ENCODE measurements at places on chromosomes 11 and 22. TPM values are rescaled to one million over a fixed set of nuclear protein-coding genes. Genes with fewer than 3 reads are reported as not detected.

DNA sequence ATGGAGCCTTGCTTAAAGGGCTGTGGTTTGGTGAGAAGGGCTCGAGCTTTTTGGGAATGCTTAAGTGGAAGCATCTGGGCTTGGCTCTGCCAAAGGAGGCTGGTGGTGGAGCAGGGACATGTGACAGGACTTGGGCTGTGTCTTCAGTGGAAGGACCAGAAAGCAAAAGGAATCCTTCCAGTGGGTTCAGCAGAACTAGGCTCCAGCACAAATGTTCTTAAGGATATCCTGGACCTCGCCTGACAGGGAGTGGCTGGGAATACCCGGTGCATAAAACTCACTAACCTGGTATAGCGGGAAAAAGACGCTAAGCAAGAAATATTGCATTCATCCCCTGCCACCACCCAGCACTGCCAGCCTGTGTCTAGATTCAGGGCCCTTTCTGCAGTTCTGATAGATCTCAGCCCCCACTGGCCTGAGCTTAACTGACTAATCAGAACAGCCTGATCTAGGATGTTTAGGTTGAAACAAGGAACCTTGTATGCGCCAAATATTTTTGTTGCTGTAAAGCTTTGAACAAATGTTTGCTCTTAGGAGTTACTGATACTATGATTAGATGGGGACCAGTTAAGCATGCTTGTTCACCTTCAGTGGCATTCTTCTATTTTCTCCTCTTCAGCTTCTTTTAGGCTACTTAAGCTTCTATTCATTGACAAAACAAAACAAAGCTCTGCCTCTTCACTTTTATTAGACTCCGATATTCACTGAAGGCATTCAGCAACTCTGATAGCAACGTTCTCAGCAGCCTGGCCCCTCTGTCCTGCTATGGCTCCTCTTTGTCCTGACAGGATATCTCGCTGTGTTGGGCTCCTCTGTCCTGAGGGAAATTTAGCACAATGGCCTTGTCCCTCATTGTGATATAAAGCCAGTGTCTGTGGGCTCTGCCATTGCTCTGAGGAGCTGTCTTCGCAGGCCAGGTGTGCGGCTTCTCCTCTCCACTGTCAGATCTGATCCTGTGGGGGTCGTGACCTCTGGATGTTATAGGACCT, 25.0 kb downstream of the PPFIBP2 start:
- H3K36me3 ChIP-seq, result no peaks in the 10 kb centered on the region

- no peak for DNase-seq
- no peaks in the 10 kb centered on the region for H3K27me3 ChIP-seq
- H3K36me3 ChIP-seq, result no peaks in the 10 kb centered on the region
- H3K27ac ChIP-seq, result no peak overlapping the region
- no peaks in the 10 kb centered on the region for H3K4me1 ChIP-seq
Measured at GRCh38 chr11:23590596-23591308, 730.5 kb upstream of the CCDC179 start.

Gene F2
- not detected for total RNA-seq

DNA sequence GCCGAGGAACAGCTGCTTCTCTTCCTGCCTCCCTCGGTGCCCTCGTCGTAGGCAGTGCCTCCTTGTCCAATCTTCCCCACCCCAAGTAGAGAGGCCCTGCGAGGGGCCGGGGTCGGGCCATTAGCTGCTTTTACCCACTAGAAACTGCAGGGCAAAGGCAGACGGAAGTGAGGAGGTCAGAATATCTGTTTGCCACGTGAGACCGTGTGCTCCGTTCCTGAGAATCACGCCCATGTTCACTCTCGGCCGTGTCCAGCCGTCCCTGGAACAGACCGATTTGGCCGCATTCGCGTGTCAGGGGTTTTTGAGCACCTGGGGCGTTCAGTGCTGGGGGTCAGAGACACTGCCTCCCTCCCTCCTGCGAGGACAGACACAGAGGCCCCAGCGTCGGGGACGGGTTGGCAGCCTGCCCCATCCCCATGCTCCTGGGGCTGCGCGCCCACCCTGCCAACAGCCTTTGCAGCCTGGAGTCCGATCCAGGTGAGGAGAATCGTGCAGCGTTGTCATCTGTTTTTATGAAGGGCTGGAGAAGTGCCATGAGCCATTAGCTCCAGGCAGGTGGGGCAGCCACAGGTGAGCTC, 982.2 kb downstream of the BRD1 start:
- peaks cover 44% of the 10 kb centered on the region for H3K27me3 ChIP-seq
- no peaks in the 10 kb centered on the region for H3K4me1 ChIP-seq
- no peak overlapping the region for H3K27ac ChIP-seq
- H3K4me3 ChIP-seq, result no peak overlapping the region

Gene GRAMD4
- total RNA-seq, result 23.9 TPM

GRCh38 chr22:46124383-46125144, 25.8 kb upstream of the PPARA start:
- DNase-seq, result no peak
- H3K4me3 ChIP-seq, result no peak overlapping the region
- H3K27me3 ChIP-seq, result no peaks in the 10 kb centered on the region

- no peak for DNase-seq
- H3K4me3 ChIP-seq, result no peak overlapping the region
- no peak overlapping the region for H3K27ac ChIP-seq
- H3K36me3 ChIP-seq, result no peaks in the 10 kb centered on the region
- no peaks in the 10 kb centered on the region for H3K4me1 ChIP-seq
Measured at GRCh38 chr22:23369054-23369685, 188.9 kb downstream of the BCR start.

Measured in T-cell (primary cell).